ENCODE measurements at places on chromosomes 2 and 18.

GRCh38 chr2:118991554-118991953 lies 49.6 kb downstream of the MARCO start:
- no peak for DNase-seq

- no peak for DNase-seq
These were observed 30.0 kb upstream of the STK17B start for GRCh38 chr2:196201229-196202009.

- no peak for DNase-seq
These were observed 230.4 kb downstream of the FHOD3 start for GRCh38 chr18:36527740-36528455.

DNA sequence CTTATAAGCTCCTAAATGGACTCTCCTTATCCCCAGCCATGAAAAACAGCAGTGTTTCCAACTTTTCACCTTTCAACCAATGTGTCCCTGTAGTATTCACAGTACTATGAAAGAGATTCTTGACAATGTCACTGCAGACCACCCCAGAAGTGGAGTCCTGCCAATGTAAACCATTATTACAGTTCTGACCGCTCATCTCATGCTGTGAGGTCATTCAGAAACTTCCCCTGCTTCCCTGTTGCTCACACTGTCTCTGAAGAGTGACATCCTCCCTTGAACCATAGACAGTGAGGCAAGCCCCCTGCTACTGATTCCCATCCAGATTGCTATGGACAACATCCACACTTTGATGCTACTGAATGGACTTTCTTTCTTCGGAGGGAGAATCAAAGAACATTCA lies 1523.7 kb upstream of the ACVR2A start:
- no peak for DNase-seq

GRCh38 chr2:10707831-10708230 lies 13.6 kb upstream of the ATP6V1C2 start:
- DNase-seq = no peak

GRCh38 chr2:47388888-47389287 lies 14.1 kb upstream of the MSH2 start:
- DNase-seq = no peak

GRCh38 chr2:120650022-120650644 lies 85.5 kb upstream of the GLI2 start:
- DNase-seq = no peak

- no peak for DNase-seq
These were observed 82.3 kb downstream of the POLR1A start for GRCh38 chr2:86023366-86023712.

- DNase-seq = peak; percentile 56
These were observed 14.1 kb upstream of the CHRNA1 start for GRCh38 chr2:174778085-174778981.

DNA sequence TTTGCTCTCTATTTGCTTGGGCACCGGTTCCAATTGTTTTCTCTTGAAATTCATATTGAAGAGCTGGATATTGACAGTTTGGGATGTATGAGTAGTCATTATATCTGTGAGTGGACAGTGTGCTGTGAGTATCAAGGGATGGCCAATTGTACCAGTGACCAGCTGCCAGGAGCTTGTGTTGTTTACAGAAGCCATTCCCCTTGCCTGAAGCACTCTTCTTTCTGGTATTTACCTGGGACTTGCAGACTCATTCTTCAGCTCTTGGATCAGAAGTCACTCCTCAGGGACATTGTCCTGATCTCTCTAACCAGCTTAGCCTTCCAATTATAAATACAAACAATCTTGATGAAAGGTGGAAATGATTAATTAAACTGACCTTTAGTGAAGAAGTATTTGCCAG lies 438.3 kb upstream of the LRATD1 start:
- no peak for DNase-seq

- no peak for DNase-seq
These were observed 6.0 kb downstream of the ZNF516 start for GRCh38 chr18:76489081-76489480.

GRCh38 chr2:96662360-96662759 lies 19.8 kb downstream of the FER1L5 start:
- DNase-seq = no peak

- no peak for DNase-seq
These were observed 7.3 kb downstream of the IRS1 start for GRCh38 chr2:226792155-226792881.

DNA sequence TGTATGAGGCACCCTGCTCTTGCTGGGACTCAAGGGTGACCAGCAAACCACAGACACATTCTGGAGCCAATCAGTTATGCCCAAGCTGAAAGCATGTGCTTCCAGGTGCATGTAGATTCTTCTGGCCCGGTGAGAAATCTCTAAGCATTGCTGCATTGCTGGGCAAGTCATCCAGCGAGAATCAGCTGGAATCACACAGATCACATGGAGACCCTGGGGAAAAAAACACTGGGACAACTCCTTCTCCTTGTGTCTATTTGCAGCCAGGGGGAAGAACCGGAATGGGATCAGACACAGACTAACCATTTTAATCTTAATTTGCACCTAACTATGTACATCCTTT lies 119.7 kb upstream of the KLF7 start:
- DNase-seq = no peak

- DNase-seq = no peak
These were observed 25.1 kb downstream of the CIB4 start for GRCh38 chr2:26615860-26616705.

GRCh38 chr18:49021433-49022129 lies 70.8 kb upstream of the SMAD7 start:
- peak; percentile 70 for DNase-seq

- no peak for DNase-seq
These were observed 699.9 kb downstream of the DSC3 start for GRCh38 chr18:30342675-30343074.

GRCh38 chr2:238428866-238429265 lies 2.1 kb downstream of the ASB1 start:
- DNase-seq = no peak

DNA sequence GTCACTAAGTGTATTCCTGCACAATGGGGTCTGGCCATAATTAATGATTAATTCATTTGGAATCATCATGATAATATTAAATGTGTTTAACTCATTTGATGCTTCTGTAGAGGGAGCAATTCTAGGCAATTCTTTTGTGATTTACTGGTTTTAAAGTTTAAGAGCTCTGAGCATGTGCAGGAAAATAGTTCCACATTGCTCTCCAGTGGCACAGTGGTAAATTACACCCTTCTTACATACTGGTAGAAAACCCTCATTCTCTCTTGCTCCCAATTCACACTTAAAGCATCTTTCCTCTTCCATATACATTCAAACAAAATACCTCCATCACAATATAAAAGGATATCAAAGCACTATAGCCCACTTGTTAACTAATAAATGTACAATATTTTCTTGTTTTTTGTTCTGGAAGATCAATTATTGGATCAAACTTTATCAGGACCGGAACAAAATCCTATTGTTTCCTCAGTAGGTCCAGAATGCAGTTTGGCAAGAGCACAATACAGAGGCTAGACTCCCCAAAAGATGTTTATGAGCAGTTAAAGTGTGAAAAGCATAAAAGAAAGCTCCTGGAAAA lies 844.3 kb downstream of the MBD2 start:
- peak; percentile 14 for DNase-seq

DNA sequence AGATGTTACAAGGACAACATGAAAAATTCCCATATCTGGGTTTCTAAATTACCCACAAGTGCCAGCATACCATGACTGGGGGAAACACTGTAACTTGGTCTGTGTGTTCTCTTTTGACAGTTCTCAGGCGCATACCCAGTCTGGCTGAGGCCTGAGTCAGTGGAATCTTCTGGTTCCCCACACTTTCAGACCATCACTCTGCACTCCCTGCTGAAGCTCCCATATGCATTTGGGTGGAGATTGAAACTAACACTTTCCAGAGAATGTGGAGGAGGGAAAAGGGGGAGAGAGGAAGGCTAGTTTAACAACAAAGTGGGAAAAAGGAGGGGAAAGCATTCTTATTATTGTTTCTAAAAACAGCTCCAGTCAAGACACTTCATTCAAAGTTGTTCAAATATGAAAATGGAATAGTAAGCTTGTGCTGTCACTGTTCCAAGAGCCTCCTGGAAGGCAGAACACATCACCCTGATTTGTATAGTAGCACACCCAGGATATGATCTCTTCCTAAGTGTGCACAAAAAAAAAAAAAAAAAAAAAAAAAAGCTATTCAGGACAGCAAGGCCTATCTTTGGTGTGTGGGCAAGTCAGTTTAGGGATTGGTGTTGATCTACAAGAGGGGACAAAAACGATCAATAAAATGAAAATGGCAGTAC lies 48.1 kb upstream of the CTIF start:
- no peak for DNase-seq

GRCh38 chr2:19209575-19210341 lies 148.7 kb downstream of the OSR1 start:
- DNase-seq = no peak

DNA sequence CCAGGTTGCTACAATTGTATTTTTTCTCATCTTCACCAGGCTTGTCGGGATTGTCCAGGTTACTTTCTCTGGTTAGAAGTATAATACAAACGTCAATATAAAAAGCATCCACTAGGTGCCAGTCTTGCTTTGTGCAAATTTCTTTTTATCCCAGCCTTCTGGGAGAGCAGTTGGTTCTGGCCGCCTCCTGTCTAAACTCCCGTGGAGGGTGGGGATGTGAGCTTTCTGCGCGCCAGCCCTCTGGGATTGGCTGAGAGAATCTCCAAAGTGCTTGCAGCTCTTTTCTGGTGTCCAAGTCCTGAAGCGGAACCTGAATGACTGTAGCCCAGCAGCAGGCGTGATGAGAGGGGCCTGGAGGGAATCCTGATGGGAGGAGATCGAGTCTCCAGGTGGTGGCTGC lies 22.4 kb upstream of the TOGARAM2 start:
- DNase-seq = peak; percentile 67

- DNase-seq = no peak
These were observed 7.3 kb downstream of the LYPD1 start for GRCh38 chr2:132662732-132663131.

DNA sequence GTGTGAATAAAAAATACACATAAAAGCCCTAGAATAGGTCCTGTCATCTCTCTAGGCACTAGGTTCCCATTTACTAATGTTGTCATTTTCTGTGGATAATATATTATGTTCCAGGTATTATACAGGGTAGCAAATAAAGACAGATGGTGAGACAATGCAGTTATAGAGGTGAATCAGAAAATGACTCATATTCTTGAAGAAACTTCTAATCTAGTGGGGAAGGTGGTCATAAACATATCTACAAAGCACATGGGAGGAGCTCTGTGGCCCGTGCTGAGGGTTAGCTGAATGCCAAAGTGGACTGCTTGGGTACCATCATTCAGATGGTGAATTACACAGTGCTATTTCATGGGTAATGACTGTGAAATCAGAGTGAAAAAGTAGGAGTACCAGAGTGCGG lies 700.9 kb downstream of the ERBB4 start:
- no peak for DNase-seq

DNA sequence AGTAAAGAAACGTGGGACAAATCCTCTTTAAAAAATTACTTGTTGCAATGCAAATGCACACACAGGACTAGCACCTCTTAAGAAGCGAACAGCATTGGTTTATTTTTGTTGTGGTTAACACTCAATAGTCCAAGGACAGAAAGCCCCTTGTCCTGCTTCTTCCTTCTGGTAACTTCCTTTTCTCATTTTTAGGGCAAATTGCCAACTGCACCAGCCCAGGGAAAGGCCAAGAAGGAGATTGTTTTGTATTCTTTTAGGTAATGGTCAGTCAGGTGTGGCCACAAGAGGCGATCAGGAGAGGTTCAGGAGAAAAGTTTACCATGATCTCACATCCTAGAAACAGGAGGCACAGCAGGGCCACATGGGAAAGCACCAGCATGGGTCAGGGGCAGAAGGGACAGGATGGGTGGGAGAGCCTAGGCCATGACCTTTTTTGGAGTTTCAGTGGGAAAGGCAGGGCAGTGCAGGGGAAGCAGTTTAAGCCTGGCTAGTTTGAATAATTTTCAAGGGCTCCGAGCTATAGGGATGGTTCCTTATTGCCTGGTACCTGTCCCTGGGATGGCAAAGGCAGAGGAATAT lies 73.0 kb downstream of the CHRNA1 start:
- DNase-seq = no peak

- DNase-seq = no peak
These were observed 129.7 kb upstream of the TTC39C start for GRCh38 chr18:23884681-23885375.

GRCh38 chr2:19614066-19614465 lies 255.6 kb upstream of the OSR1 start:
- DNase-seq = no peak

DNA sequence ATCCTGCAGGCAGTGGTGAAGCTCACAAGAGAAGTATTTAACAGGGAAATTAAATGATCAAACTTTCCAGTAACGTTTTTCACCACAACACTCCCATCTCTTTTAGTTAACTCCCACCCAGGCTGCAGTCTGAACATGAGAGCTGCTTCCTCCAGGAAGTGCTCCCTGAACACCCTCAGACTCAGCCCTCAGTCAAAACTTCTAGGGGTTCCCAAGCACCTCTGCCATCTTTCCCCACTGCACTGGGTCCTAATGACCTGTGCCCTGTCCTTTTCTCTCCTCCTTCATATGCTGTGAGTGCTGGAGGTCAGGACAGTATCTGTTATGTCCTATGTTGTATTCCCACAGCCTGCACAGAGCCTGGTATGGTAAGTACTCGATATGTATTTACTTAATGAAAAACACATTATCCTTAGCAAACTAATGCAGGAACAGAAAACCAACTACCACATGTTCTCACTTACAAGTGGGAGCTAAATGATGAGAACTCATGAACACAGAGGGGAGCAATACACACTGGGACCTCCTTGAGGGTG lies 49.2 kb upstream of the ASPRV1 start:
- no peak for DNase-seq

DNA sequence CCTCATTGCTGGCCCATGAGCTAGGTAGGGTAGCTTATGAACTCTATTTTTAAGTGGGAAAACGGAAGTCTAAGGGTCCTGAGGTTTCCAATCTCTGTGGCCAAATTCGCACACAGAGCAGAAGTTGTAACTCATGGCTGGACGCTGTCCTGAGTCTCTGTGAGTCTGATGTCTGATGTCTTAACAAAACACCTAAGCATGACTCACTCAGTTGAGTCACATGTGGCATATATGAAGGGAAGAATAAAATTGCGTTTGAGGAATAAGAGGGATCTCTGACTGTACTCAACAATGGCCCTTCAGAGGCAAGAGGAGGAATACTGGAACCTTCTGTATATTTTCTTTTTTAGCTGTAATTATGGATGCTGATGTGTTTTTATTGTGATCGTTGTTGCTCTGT lies 569.7 kb downstream of the RIT2 start:
- DNase-seq = no peak

GRCh38 chr2:71950256-71951082 lies 197.2 kb downstream of the CYP26B1 start:
- no peak for DNase-seq

GRCh38 chr2:104616856-104617255 lies 237.1 kb upstream of the POU3F3 start:
- DNase-seq = no peak

GRCh38 chr2:69645031-69645431 lies 1.5 kb upstream of the AAK1 start:
- DNase-seq = no peak

DNA sequence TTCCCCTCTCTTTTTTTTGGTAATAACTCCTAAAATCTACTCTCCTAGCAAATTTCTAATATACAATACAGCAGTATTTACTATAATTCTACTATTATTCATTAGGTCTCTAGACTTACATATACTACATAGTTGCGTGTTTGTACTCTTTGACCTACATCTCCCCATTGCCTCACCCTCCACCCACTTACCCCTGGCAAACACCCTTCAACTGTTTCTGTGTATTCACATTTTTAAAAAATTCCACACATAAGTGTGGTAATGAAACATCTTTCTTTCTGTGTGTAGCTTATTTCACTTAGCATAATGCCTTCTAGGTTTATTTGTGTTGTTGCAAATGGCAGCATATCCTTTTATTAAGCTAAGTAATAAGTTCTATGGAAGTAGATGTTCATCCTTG lies 336.0 kb downstream of the CCDC85A start:
- no peak for DNase-seq
